ENCODE measurements at places on chromosomes 5 and 9.

GRCh38 chr9:18618862-18619261 is 144.9 kb downstream of the ADAMTSL1 start:
- no peak for DNase-seq

DNA sequence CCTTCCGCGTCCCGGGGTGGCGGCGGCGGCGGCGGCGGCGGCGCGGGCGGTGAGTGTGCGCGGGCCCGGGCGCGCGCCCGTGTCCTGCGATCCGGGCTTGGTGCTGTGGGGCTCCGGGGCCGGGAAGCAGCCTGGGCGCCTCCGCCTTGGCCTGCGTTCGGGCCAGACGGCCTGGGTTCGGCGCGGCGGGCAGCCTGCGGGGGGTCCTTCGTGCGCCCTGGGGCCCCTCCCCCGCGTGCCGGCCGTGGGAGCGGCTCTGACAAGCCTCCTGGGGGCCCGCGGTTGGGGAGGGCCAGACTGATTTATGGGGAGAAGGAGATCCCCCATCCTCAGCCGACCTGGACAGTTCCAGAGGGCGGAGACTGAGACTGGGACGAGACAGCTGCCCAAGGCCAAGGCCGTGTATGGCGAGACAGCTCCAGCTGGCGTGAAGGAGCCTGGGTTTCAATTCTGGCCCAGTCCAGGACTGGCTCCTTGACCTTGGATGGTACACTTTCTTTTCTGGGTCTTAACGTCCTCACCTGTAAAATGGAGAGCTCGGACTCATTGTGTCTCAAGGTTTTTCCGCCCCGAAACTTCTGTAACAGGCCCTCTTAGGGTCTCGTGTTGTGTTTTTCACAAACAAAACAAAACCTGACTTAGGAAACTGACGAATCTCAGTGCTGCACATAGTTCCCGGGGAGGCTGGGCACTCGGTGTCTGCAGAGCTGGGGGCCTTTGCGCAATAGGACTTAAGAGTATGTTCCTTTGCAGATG is 603 bp downstream of the TMEM268 start:
- DNase-seq = peak; percentile 49

DNA sequence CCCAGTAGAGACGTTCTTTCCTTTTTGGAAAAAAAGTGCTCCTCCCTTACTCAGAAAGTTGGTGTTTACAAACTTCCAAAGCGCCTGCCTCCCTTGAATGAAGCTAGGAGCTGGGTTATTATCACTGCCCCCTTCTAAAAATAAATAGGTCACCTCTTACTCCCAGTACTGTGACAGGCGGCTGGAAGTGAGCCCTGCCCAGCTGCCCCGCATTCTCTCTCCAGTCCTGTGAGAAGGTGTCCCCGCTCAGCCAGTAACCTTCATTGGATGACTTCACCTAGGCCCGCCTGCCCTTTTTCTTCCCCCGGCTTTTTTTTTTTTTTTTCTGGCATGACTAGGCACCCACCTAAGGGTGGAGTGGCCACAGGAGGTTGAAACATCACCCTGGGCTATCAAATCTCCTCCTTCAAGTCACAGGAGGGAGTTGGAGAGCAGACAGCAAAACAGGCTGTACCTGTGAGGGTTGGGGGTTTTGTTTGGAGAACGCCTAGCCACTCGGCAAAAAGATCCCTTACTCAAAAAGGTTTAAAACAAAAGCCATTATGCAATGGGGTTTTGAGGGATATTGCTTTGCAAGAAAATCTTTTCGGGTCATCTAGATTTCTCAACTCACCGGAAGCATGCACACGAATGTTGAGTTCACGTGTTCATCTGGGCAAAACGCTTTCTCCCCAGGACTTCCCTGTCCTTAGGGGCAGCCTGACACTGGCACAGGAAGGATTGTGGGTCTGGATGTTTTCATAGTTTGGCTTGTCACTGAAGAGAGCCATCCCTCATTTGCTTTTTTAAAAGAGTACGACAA is 43.3 kb upstream of the ZNF622 start:
- DNase-seq = peak; percentile 43

DNA sequence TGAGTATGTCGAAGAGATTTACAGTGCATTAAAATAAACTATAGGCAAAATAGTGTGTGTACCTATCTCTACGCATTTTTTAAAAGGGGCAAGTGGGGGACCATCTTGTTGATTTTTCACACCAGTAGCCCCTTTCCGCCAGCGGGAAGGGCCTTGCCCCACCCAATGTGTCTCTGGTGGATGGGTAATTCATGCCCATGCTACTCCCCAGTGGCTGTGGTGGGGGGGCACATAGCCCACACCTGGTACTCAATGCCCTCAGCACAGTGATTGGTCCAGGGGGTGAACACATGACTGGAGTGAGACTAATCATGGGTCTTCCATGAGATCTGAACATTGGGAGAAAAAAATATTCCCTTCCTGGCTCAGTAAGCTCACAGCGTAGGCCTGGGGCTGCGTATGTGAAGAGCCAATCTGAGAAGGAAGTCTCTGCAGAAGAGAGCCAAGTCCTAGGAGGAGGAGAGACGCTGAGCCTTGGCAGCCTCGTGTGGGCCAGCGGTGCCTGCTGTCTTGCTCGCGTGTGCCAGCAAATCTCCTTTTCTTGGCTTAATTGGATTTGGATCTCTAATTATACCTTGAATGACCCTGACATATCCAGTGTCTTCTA is 103.4 kb downstream of the ADAMTS2 start:
- DNase-seq = no peak

DNA sequence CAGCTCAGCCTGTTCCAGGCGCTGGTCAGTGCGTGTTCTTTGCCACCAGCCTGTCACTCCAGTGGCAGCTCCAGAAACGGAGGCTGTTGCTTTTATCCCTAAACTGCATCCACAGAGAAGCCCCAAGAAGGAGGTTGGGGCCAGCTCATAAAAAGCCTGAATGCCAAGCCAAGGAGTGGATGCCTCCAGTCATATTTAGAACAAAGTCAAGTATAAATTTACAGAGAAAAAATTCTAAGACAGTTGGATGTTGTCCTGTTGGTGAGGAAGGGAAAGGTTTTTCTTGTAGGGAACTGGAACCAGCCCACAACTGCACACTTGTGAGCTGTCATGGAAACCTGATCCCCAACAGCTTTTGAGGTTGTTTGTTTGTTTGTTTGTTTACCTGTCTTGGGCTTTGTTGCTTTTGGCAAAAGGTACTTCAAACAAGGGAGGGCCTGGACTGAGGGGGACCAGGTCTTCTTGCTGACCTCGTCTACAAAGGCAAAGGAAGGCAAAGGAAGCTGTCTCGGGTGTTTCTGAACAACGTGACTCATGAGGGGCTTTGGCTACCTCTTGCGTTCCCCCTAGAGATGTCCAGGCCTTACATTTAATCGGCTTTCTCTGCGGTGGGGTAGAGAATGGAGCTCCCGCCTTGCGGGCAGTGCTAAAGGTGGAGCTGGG is 36.7 kb downstream of the OLFML2A start:
- no peak for DNase-seq

DNA sequence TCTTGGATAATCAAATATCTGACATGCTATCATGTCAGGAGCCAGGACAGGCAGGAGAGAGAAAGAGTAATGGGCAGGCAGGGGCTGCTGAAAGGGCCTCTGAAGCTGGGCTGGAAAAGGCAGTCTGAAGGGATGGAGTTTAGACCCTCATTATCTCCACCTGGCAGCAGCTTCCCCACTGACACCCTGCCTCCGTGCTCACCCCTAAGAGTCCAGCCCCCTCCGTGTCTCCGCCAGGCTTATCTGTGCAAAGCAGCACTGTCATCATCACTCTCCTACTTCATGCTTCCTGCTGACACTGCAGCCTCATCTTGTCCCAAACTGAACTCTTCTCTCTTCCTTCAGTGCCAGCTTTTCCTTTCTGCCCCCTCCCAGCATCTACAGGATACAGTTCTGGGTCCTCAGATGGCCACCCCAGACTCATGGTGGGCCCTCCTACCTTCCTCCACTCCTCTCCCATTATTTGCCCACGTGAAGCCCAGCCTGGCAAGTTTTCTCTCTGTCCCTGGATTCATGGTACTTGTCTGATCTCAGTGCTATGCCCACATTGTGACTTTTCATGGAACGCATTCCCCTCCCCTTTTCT is 70.9 kb upstream of the KLF9 start:
- no peak for DNase-seq

DNA sequence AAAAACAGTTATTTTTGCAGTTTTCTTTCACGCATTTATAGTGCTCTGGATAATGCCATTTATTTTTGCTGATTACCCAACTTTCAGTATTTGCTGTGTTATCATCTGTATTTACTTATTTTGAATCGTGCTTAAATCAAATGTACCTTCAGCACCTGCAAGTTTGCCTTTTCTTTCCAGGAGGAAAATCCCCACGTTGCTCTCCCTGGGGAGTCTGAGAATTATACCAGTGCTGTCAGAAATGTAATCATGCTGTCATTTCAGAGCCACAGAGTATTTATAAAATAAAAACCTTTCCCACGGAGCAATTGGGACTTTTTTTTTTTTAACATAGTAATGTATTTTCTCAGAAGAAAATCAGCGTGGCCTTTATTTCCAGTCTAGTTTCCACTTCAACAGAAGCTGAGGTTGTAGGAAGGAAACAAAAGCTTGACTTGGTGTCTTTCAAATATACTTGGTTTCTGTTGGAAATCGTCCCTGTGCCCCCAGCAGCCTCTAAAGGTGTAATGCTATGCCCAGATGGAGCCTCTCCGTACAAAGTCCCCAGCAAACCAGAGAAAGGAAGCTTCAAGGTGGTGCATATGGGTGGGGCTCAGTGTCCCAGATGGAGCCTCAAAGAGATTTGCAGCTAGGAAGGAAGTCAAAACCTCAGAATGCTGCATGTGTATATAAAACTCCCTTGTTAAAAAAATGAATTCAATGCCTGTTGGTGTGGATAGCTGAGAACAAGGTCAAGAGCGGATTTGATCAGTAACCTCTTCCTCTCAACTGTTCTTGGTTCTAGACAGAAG is 2.1 kb downstream of the GPR150 start:
- no peak for DNase-seq

- no peak for DNase-seq
Observed at GRCh38 chr5:127068493-127069214, 4.6 kb downstream of the C5orf63 start.

GRCh38 chr5:87499478-87500410 is 87.0 kb upstream of the CCNH start:
- DNase-seq = peak; percentile 13

DNA sequence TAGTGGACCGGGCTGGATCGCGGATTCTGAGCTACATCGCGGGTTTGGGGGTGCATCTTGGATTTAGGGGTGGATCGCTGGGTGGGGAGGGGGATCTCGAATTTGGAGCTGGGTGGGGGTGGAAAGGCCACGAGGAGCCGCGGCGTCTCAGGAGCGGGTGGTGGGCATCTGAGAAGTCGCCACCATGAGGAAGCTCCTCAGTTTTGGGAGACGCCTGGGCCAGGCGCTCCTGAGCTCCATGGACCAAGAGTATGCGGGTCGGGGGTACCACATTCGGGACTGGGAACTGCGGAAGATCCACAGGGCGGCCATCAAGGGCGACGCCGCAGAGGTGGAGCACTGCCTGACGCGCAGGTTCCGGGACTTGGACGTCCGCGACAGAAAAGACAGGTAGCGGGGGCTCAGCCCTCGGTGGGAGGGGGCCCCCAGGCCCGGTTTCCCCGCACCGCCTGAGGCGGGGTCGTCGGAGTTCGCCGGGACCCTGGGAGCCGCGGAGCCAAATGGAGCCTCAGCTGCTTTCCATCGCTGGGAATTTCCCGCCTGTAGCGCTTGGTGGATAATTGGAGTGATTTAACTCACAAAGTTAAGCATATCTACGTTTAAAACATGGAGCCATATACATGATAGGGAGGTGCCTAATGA is 376 bp downstream of the ANKRD18B start:
- peak; percentile 38 for DNase-seq

GRCh38 chr9:98159301-98159700 is 33.1 kb downstream of the CORO2A start:
- no peak for DNase-seq

DNA sequence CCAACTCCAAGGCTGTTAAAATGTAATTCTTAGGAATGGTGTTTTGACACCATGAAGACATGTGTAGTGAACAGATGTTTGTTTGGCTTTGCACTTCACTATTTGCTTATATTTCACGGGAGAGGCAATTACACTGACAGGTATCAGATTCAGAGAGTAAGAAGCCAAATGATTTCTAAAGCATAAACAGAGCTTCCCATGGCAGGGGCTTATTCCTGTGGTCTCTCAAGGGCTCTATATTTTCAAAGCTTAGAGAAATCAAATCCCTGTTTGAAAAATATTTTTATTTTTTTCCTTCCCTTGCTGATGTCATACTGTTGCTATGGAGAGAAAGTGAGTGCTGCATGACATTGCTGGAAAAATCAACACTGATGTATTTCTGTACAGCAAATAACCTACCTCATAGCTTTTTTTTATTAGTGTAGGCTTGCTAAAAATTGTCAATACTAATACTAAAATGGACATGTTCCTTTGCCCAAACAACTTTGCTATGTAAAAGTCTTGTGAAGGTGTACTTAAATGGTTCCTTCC is 161.4 kb downstream of the GIN1 start:
- no peak for DNase-seq

DNA sequence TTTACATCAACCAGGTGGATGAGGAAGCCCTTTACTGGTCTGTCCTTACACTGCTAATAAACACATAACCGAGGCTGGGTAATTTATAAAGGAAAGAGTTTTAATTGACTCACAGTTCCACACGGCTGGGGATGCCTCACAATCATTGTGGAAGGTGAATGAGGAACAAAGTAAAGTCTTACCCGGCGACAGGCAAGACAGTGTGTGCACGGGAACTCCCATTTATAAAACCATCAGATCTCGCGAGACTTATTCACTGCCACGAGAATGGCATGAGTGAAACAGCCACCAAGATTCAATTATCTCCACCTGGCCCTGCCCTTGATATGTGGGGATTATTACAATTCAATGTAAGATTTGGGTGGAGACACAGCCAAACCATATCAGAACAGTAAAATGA is 67.3 kb upstream of the GRAMD2B start:
- DNase-seq = no peak

GRCh38 chr5:10896016-10896415 is 135.0 kb upstream of the DAP start:
- DNase-seq = no peak

- no peak for DNase-seq
Observed at GRCh38 chr5:151456321-151456940, 9.0 kb downstream of the SLC36A1 start.

GRCh38 chr5:122775550-122776542 is 966 bp downstream of the SNX2 start:
- DNase-seq = no peak

All from WTC11 (cell line).